Epithelial cell of alveolus of lung (primary cell): ENCODE measurements at places on chromosomes 2 and 18. TPM values are rescaled to one million over a fixed set of nuclear protein-coding genes. Genes with fewer than 3 reads are reported as not detected.

The ARL5A gene
- 25.6 and 42.7 TPM in 2 replicates for total RNA-seq

The UGT1A4 gene
- not detected in 2 replicates for total RNA-seq

The CABYR gene
- 0.88 and 6.9 TPM in 2 replicates for total RNA-seq

The MFF gene
- total RNA-seq, result 130 and 177 TPM in 2 replicates

The NXPH2 gene
- 0.13 TPM in 1 of 2 replicates, not detected in the other for total RNA-seq

The STAT4 gene
- total RNA-seq, result 0.64 and 1.9 TPM in 2 replicates

The CCDC85A gene
- 0.78 TPM in 1 of 2 replicates, not detected in the other for total RNA-seq

The FAM161A gene
- total RNA-seq, result 1.8 and 2.5 TPM in 2 replicates
